ENCODE measurements at places on chromosomes 2 and 18.
A peak's percentile ranks its signal among the peaks of the same experiment; 100 is the strongest.

- no peak for DNase-seq
Observed at GRCh38 chr2:60366135-60366712, 187.2 kb downstream of the BCL11A start.

DNA sequence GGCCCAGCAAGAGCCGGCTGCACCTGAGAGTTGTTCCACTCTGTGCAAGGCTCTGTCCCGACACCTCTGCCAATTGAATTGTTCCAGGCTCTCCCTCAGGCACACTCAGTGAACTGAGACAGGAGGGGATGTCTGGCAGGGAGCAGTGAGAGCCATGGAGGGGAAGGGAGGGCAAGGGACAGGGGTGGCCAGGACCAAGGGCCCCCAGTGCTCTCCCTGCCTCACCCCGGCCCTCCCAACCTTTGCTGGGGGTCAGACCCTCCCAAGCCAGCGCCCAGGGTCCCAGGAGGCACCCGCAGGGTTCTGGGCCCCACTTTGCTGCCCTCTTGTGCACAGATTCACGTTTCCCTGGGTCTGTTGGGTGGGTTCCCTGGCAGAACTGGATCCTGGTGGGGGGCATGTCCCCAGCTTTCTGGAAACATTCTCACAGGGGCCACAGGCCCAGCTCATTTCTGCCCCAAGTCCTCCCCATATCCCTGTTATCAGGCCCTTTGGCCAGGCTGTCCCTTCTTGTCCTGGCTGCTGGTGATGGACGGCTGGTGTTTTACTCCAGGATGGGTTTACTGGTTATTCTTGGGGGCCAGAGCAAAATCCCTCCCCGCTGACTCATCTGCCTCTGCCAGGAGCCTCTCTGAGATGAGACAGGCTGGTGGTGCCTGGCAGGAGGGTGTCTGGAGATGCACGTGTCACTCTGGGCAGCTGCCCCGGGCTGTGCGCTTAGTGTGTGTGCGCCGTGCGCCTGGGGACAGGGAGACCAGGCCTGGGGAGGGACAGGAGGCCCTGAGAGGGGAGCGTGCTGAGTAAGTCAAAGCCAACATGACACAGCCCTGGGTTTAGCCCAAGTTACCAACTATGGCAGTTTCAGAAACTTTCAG, 136.5 kb upstream of the CTDP1 start:
- DNase-seq: no peak

GRCh38 chr2:110101280-110101844, 14.3 kb downstream of the MALL start:
- DNase-seq: no peak

DNA sequence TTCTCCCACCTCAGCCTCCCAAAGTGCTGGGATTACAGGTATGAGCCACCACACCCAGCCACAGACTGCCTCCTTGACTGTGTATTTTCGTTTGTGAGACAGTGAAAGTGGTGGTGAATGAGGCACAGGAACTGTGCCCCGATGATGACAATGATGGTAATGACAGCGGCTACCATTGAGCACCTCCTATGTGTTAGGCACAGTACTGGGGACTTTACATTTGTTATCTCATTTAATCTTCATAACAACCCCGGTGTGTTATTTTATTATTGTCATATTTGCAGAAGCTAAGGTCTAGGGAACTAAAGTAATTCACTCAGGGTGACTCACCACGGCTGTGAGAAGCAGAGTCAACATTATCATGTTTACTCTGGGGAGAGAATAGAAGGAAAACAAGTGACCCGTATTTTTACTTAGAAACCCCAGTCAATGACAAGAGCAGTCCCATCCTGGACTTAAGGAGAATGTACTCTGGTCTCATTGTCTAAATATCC, 77.6 kb upstream of the ALPP start:
- no peak for DNase-seq

DNA sequence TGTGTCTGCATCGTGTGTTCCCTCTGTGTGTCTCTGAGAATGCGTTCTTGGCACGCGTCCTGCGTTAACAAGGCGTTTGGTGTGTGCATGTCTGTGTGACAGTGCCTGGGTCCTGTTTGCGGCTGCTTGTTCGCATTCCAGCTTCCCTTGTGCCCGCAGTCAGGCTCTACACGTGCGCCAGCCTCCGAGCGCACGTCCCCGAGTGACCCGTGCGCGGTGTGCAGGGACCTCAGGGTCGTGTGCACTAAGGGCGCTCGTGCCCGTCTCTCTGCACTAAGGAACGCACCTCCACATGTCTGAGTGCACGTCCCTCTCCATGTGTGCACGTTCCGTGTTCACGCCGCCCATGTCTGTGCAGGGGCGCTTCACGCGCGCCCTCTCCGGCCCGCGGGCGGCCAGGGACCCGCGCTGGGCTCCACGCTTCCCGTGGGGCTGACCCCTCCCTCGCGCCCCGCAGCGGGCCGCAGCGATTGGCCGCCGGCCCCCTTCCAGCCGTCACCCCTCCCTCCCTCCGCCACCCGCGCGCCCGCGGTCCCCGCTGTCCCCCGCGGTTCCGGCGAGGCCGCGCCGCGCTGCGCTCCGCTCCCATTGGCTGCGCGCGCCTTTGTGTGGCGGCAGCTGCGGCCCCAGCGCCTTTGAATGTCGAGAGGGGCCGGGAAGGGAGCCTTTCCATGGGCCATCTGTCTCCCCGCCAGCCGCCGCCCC, 229.4 kb downstream of the HAUS1 start:
- no peak for DNase-seq

- no peak for DNase-seq
Observed at GRCh38 chr2:158600155-158600802, 143.5 kb downstream of the PKP4 start.

GRCh38 chr2:6995391-6996097, 78.3 kb downstream of the RNF144A start:
- no peak for DNase-seq

GRCh38 chr2:33497221-33497650, 20.8 kb downstream of the RASGRP3 start:
- peak; percentile 80 for DNase-seq

GRCh38 chr2:49796266-49796665, 642.0 kb upstream of the FSHR start:
- DNase-seq: no peak

GRCh38 chr2:240563951-240564560, 3.9 kb downstream of the DUSP28 start:
- DNase-seq: no peak

GRCh38 chr2:109341355-109342255, 212.6 kb downstream of the SH3RF3 start:
- peak; percentile 41 for DNase-seq

DNA sequence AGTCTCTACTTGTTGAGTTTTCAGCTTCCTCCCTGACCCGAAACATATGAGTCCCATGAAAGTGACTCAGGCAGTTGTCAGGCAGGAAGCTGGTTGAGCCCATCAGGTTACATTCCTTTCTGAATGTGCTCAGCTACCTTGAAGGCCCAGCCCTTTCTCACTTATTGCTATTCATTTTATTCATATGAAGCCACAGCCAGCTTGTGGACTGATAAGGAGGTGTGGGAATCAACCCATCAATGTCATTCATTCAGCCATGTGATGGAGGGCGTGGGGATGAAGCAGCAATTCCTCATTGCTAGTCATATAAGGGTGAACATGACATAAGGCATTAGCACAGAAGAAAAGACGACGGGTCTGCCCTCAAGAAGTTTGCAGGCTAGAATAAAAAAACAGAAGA, 5.3 kb upstream of the VPS4B start:
- DNase-seq: no peak

GRCh38 chr2:177164131-177164530, 48.5 kb upstream of the HNRNPA3 start:
- DNase-seq: no peak

- peak; percentile 16 for DNase-seq
Observed at GRCh38 chr18:7452331-7452730, 114.8 kb upstream of the PTPRM start.

- no peak for DNase-seq
Observed at GRCh38 chr18:75125382-75126331, 83.3 kb downstream of the PTGR3 start.

DNA sequence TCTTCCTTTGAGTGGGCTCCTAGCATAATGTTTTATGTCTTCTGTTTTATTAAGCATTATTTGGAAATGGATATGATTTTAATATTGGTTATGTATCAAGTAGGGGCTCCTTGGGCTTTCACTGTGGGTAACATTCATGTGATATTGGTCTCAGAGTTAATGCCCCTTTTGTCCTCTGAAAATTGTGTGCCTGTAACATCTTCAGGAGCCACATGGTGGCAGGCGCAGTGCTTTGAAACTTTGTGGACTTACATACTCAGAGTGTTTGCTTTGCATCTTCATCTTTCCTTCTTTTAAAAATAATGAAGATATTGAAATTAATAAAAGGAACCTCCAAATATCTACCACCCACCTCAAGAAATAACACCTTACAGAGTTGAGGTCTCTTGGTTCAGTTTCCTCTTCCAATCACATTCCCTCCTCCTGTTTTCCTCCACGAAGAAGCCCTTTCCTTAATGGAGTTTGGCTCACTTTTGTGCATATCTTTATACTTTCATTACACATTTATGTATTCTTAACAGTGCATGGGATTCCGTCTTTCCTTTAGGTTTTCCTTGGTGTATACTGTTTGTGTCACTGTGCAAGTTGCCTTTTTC, 73.5 kb downstream of the LIMS1 start:
- DNase-seq: peak; percentile 45

DNA sequence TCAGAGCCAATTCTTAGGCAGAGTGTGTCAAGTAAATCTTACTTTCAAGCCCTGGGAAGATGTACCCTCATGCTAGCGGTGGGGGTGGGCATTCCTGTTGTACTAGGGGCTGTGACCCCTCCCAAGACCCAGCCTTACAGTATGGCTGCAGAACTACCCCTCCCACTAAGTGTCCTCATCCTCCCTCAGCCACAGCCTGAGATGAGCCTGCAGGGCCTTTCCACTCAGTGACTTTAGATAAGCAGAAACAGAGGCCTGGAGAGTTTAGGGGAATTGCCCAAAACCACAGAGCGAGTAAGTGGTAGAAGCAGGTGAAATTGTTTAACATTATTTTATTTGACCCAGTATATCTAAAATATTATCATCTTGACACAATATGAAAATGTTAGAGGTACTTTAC, 36.6 kb downstream of the TTC32 start:
- no peak for DNase-seq
